ENCODE measurements at places on chromosomes 5 and 9.
A peak's percentile ranks its signal among the peaks of the same experiment; 100 is the strongest.

DNA sequence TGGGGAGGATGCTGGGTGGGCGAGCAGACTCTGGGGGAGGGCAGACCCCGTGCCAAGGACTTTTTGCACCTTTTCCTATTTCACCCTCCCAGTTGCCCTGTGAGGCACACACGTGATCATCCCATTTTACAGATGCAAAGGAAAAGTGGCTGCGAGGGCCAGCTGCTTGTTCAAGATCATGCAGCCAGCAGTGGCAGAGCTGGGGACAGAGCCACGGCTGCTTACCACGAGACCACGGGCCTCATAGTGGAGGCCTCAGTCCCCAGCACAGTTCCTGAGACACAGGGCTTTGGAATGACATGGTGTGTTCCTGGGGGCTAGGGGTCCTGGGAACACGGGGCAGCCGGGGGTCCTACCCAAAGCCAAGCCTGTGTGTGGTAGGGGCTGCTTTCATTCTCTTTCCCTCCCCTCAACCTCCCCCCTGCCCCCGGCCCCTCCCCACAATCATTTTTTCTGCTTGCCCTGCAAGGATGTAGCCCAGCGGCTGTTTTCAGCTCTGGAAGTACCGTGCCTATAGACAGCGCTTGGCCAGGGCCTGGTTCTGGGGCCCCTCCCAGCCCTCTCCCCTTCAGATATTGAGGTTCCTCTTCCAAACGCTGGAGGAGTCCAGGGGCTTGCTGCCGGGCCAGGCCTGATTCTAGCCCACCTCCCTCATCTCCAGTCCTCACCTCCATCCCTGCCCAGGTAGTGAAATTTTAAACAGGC lies 58.5 kb upstream of the IER5L start:
- DNase-seq: no peak

- no peak for DNase-seq
Measured at GRCh38 chr9:133528876-133529241, 4.1 kb upstream of the MYMK start.

DNA sequence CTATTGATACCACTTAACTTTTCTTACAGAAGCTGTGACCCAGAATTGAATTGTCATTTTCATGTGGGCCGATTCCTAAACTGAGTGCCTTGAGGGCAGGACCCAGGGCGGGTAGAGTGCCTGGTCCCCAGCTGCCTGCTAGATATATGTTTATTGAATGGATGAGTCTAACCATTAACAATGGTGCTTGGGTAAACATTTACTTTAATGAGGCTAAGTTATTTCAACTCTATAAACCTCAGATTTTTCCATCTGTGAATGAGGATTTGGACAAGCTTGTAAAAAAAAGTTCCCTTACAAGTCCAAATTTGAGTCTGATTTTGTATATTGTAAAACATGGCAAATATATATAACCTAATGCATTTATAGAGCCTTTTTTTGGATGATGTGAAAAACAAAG lies 181.8 kb upstream of the ELL2 start:
- no peak for DNase-seq

DNA sequence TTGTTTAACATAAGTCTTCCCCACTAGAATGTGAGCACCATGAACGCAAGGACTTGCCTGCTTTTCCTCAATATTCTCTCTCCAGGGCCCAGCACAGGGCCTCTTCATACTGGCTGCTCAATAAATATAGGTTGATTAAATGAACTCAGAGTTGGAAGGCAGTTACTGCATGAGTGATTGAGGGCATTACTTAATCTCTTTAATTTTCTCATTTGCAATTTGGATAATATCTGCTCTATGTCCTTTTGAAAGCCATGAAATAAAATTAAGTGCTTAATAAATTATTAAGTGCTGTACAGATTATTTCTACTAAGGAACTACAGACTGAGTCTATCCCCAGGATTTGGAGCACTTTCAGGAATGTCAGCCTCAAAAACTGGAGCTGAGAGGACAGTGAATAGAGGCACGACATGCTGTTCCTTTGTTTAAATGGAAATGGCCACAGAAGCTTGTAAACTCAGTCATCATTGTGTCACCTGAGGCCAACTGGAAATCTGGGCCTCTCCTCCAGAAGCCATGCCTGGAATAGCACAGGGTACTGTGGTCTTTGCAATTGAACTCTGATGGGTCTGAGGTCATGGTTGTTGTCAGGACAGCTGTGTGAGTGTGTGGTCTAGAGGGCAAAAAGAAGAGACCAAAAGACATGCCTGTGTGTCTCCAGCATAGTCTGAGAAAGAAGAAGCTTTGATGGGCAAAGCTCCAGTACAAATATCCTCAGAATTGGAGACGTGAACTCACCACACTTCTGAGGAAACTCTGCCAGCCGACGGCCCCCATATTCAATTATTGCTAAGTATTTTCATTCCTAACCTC lies 86.1 kb downstream of the SH3TC2 start:
- no peak for DNase-seq

GRCh38 chr9:123609844-123610243 lies 253.8 kb downstream of the CRB2 start:
- no peak for DNase-seq

DNA sequence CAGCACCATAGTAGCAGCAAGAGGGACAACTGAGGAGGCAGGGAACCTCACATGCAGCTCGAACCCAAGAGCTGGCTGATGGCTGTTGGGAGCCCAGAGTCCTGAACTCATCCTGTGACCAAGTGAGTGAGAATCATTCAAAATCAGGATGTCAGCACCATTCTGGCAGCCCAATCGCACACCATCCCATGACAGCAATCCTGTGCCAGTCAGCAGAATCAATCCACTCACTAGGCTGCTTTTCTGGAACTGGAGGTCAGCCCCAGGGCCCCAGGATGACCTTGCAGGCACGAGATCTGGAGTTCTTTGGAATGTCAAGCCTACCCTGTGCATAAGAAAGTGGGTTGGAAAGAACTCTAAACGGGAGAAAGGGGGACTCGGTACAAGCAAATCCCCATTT lies 67.8 kb upstream of the TAF11L2 start:
- no peak for DNase-seq

DNA sequence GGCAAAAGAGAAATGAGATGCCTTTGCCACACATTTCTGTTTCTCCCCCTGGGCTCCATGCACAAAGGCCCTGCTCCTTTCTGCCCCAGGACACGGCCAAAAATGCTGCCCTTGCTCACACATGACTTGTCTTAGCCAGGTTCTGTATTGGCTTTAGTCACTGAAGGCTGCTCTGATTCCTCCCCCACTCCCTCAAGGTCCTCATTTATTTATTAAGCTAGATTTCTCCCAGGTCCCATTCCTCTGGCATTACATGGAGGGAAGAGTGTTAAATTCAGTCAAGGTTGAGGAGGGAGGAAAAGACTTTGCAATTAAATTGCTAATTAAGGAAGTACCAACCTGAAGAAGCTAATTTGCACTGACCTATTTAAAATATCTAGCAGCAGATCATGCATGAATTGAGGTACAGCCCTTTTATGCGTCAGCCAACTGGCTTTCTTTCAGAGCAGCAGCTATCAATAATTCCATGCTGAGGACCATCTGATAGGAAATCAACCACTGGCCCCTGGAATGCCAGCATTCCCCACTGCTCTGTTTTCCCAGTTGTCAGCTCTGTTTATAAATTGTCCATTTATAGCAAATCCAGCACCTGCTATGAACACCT lies 81.2 kb upstream of the MAP3K1 start:
- DNase-seq: no peak

DNA sequence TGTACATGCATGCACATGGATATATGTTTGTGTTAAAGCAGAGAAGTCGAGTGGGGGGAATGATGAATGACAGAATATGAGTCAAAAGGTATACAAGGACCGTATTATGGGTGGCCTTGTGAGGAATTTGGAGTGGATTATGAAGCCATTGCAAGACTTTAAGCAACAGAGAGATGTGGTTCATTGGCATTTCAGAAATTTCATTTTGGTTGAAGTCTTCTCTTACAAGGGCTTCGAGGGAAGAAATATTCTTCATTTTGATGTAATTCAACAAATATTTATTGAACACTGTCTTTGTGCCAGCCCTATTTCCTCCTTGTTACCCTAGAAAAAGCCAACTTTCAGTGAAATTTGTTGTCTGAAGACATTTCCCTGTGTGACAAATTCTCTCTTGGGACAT lies 83.9 kb upstream of the SLCO6A1 start:
- no peak for DNase-seq

- DNase-seq: no peak
Measured at GRCh38 chr5:81901586-81901985, 70.2 kb upstream of the ATG10 start.

GRCh38 chr9:9913276-9913832 lies 699.4 kb downstream of the PTPRD start:
- no peak for DNase-seq

DNA sequence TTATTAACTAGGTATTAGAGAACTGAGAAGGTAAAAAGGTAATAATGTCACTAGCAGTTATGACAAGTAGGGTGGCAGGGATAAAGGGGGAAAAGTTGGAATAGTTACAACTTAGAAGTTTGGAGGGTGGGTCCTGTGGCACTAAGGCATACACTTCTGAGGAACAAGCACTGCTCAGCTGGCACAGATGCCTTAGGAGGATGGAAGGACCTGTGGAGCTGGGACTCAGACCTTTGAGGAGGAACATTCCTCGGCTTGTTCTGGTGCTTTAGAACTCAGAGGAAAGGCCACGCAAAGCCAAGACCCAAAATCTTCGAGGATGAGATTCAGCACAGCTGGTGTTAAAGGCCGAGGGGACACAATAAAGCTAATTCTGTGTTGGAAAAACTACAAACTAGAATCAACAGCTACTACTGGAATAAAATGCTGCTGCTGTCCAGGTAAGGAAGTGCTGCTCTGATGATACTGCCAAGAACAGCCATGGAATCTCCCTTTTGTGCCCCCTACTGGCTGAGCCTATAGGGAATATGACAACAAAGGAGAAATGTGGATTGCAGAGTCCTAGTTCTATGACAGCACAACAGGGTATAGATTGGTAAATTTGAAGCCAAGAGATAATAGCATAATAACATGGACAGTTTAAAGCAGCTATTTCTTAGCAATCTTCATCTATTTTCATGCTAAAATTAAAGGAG lies 126.7 kb downstream of the SLC25A46 start:
- DNase-seq: peak; percentile 37

GRCh38 chr5:148228392-148228984 lies 9.8 kb upstream of the MARCOL start:
- DNase-seq: no peak

DNA sequence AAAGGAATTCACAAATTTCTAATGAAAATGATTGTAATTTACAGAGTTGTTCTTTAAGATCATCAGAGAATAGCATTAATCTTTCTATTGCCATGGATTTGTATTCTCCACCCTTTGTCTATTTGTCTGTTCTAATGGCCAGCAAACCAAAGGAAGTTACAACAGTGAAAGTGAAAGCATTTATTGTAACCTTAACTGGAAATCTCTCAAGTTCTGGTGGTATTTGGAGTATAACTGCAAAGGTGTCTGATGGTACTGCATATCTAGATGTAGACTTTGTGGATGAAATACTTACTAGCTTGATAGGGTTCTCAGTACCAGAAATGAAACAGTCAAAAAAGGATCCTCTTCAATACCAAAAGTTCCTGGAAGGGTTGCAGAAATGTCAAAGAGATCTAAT lies 21.7 kb downstream of the RMI1 start:
- no peak for DNase-seq

GRCh38 chr5:34657274-34657921 lies 1.3 kb downstream of the RAI14 start:
- peak; percentile 55 for DNase-seq

GRCh38 chr9:82706786-82707185 lies 356.2 kb downstream of the RASEF start:
- DNase-seq: no peak

GRCh38 chr5:158647264-158647663 lies 452.5 kb downstream of the EBF1 start:
- DNase-seq: no peak

DNA sequence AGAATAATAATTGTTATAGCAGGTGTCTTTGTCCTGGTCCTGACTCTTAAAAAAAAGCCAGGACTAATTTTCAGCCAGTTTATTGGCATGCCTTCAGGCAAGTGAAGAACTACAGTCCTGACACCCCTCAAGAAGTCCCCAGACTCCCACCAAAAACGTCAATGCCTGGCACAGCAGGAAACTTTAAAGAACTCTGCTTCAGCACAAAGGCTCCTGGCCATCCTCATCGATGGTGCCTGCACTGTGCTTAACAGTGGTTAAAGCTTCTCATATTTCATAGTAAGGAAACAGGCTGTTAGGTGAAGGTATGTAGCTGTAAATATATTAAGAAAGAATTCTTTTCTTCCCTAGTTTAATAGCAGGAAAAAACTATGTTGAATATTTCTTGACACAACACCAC lies 280.1 kb upstream of the PUM3 start:
- DNase-seq: no peak
